ENCODE measurements at places on chromosomes 5 and 9.
A peak's percentile ranks its signal among the peaks of the same experiment; 100 is the strongest.

GRCh38 chr5:158245513-158245912, 386.6 kb upstream of the CLINT1 start:
- no peak for DNase-seq

GRCh38 chr9:70073193-70073592, 29.5 kb downstream of the MAMDC2 start:
- DNase-seq, result no peak

DNA sequence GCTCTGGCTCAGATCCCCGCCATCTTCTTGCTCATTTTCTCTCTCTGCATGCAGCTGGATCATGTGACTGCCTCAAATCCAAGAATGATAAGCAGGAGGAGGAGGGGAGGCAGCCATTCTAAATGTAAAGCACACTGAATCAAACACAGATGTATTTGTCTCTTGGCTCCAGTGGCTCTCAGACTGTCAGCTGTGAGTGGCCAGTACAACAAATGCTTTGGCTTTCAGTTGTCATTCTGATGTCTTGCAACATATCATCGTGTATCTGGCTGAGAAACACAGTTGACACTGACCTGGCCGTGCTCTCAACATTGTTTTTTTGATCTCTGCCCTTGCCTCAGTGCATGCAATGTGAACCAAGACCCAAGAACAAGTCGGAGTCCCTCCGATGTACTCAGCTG, 233.1 kb downstream of the ADAMTSL1 start:
- no peak for DNase-seq

- DNase-seq, result no peak
Observed at GRCh38 chr5:150443242-150444075, 6.1 kb downstream of the RPS14 start.

GRCh38 chr5:76662521-76662920, 39.3 kb upstream of the F2RL2 start:
- DNase-seq, result no peak

DNA sequence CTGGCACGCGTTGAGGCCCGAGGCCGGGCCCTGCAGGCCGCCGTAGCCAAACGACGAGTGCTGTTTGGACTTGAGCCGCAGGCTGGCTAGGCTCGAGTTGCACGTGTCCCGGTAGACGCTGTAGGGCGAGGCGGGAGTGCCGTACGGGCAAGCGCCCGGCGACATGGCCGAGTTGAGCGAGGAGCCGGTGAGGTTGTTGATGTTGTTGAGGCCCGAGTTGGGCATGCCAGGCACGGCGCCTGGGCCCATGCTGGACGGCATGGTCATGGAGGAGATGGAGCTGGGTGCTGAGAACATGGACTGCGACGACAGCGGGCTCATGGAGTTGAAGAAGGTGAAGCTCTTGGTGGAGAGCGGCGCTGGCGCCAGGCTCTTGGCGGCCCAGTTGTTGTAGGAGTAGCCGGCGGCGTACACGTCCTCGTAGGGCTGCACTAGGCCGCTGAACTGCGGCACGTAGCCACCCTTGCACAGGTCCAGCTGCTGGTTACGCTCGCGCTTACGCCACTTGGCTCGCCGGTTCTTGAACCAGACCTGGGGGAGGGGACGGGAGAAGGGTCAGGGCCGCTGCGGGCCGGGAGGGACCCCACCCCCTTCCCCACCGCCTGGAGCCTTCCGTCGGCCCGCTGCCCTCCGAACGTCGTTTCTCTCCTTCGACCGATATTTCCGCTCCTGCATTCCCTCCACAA, 5.1 kb downstream of the PITX1 start:
- DNase-seq, result no peak

DNA sequence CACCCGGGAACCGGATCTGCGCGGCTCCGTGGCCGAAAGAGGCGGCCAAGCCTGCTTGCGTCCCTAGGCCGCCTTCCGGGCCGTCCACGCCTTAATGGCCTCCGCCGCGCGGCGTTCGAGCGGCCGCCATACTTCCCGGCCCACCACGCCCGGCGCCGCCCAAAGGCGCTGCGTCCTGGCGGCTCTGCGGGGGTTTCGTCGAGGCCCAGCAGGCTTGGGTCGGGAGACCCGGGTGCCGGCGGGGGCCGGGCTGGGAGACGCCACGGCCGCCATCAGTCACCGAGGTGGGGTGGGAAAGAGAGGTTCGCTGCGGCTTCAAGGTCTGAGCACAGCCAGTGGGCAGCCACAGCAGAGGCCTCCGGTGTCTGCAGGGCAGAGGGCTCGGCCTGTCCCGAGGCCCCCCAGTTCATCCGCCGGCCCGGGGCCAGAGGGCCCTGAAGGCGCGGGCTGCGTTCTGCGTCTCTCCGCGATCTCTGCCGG, 545.8 kb upstream of the CDH10 start:
- DNase-seq, result no peak

- DNase-seq, result no peak
Observed at GRCh38 chr5:134029156-134029555, 24.4 kb upstream of the VDAC1 start.

DNA sequence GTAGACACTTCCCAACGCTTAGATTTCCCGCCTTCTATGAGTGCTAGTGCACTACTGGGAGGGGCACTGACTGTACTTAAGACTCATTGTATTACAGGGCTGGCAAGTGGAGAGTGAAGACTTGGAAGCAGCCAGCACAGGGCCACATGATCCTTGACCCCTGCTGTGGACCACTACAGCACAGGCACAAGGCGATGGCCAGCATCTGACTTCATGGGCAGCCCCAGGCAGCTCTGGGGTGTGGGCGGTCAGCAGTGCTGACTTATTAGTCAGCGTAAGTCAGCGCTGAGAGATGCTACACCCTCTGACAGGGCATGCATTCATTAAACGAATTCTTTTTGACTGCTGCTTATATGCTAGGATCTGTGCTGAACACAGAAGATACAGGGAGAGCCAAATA, 9.3 kb downstream of the SLC46A2 start:
- DNase-seq, result no peak

GRCh38 chr9:90176901-90177300, 465.7 kb downstream of the DIRAS2 start:
- no peak for DNase-seq

- no peak for DNase-seq
Observed at GRCh38 chr5:123265551-123265950, 157.7 kb downstream of the CEP120 start.

- no peak for DNase-seq
Observed at GRCh38 chr5:100539519-100539918, 4.3 kb downstream of the FAM174A start.

GRCh38 chr9:34459356-34459755, 751 bp downstream of the DNAI1 start:
- DNase-seq, result no peak

DNA sequence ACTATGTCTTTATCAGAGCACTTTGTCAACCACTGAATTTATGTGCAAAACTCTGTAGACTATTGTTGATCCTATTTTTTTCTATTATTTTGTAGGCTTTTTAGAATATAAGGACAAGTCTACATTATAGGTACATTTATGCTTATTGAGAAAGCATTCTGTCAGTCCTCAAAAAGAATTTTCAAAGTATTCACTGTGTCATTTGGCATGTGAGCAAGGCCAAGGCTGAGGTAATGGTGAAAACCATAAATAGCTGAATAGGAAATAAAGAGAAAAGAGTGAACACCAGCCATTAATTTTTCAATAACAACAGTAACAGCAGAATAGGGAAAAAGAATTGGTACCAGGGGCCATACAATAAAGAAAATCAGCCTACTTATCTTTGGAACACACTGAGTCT, 21.0 kb downstream of the SKIC3 start:
- DNase-seq, result no peak

- DNase-seq, result peak; percentile 56
Observed at GRCh38 chr9:75265525-75265972, 177.2 kb downstream of the OSTF1 start.

- DNase-seq, result no peak
Observed at GRCh38 chr9:83138422-83139135, 75.6 kb upstream of the RASEF start.

GRCh38 chr5:181109489-181110013, 21.4 kb downstream of the OR2V1 start:
- DNase-seq, result no peak

- no peak for DNase-seq
Observed at GRCh38 chr5:174387448-174387847, 336.9 kb upstream of the MSX2 start.

GRCh38 chr5:94694671-94695070, 76.2 kb downstream of the SLF1 start:
- DNase-seq, result no peak

DNA sequence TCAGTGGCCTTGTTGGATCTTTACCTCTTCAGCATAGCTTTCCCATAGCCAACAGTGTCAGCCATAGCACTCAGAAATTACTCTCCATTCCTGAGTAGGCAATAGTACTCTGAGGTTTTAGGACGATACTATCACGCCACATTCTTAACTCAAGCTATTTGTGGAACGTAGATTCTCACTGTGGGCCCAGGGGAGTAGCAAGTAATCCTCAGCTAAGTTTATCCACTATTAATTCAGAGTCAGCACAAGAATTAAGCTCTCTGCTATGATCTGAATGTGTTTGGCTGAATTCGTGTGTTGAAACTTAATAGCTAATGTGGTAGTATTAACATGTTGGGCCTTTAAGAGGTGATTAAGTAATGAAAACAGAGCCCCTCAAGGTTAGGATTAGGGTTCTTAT, 858.8 kb upstream of the NUDT12 start:
- no peak for DNase-seq

DNA sequence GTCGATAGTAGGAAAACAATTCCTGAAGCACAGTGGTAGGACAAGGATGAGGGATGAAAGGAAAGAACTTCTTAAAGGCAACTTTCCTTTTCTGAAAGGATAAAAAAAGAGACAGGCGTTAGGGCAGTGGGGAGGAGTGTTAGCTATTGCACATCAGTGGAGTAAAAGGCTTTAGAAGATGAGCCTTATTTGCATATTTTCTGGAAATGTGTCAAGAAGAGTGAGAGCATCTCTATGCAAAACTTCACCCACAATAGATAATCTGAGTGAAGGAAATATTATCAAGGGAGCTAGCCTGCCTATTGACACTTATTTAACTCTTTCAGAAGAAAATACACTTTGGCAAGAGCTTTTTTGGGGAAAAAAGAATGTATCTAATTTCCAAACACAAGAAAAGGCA, 151.6 kb downstream of the MACIR start:
- no peak for DNase-seq

- no peak for DNase-seq
Observed at GRCh38 chr5:178328826-178329730, 96.5 kb upstream of the PHYKPL start.

DNA sequence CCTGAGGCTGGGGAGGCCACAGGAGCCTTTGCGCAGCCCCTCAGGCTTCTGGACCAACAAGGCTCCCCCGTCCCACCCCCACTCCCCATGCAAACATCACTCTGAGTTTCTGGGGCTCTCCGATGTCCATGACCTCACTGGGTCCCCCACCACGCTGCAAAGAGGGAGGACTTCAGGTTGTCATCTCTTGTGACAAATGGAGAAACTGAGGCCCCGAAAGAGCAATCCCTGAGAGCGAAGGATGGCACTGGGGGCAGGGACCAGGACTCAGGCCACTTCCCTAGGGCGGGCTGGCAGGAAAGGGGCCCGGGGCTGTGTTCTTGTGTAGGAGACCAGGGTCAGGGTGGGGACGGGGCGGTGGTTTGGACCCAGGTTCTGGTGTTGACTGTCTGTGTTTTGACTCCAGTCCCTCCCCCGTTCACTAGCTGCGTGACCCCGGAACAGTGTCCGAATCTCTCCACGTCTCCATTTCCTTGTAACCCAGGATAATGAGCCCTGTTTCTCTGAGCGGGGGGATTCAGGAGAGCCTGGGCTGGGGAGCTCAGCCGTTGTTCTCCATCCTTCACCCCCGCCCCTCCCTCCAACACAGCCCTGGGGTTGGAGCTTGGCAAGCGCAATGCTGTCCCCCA, 13.9 kb downstream of the FIBCD1 start:
- DNase-seq, result no peak

- DNase-seq, result peak; percentile 31
Observed at GRCh38 chr5:56142614-56143372, 90.3 kb downstream of the ANKRD55 start.

GRCh38 chr5:112418659-112419163, 366 bp downstream of the EPB41L4A start:
- no peak for DNase-seq

DNA sequence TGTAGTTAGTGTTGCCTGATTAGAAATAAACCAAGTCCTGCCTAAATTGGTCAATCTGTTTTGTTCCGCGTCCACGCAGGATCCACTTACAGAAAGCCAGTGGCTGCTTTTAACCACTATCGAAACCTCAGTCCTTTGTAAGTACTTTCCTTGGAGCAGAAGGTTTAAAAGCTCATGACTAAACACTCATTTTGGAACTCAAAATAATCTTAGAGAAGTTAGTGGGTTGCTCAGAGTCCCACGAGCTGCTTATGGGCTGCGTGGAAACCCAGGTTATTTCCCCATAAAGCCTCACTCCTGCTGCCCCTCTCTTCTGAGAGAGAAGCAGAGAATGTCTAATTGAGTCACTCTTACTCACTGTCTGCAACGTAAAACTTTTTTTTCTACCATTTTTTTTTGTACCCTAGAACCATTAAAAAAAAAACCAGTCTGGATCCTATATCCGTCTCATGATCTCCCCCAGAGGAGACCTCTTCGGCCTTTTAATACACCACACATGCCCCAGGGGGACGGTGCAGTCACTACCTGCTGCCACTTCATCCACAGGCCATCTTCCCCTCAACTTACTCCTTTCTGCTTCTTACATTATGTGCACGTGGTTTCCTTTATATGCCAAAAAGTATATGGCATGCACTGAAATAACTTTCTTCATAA, 7.6 kb downstream of the BASP1 start:
- DNase-seq, result no peak

GRCh38 chr9:105437704-105438103, 10.1 kb upstream of the FSD1L start:
- DNase-seq, result no peak

- no peak for DNase-seq
Observed at GRCh38 chr5:122656160-122656559, 118.7 kb upstream of the SNX2 start.

GRCh38 chr9:105441616-105442160, 6.1 kb upstream of the FSD1L start:
- DNase-seq, result no peak

DNA sequence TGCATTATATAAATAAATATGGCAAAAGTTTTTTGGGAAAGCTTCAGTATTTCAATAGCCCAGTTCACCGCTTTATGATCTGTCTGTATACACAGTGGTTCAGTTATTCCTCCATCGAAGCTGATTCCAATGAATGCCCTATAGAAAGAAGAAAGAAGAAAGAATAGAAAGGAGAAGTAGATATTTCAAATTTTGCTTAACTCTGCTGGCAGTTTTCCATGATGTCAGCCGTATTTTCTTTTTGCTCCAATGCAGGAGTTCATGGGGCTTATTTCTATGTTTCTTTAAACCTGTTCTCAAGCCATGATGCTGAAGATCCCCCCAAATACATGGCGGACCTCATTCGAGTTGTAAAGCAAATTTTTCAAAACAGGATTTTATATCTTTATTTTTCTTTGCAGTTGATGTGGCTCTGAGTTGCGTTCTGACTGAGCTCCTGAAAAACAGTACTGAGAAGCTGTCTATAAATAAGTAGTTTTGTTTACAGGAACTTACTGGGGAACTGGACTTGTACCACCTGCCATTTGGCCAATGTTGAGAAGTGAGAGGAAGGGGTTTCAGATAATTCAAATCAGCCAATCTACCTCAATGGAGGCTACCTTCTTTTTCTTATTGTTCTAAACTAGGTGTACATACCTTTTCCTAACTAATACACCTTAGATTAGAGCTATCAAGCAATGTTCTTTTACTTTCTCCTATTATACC, 418.5 kb upstream of the MEF2C start:
- no peak for DNase-seq

- no peak for DNase-seq
Observed at GRCh38 chr5:139901986-139902385, 106.4 kb downstream of the PSD2 start.

GRCh38 chr5:45205403-45205961, 396.7 kb downstream of the MRPS30 start:
- no peak for DNase-seq
